ENCODE measurements at places on chromosomes 3 and 15. TPM values are rescaled to one million over a fixed set of nuclear protein-coding genes. Genes with fewer than 3 reads are reported as not detected.

DNA sequence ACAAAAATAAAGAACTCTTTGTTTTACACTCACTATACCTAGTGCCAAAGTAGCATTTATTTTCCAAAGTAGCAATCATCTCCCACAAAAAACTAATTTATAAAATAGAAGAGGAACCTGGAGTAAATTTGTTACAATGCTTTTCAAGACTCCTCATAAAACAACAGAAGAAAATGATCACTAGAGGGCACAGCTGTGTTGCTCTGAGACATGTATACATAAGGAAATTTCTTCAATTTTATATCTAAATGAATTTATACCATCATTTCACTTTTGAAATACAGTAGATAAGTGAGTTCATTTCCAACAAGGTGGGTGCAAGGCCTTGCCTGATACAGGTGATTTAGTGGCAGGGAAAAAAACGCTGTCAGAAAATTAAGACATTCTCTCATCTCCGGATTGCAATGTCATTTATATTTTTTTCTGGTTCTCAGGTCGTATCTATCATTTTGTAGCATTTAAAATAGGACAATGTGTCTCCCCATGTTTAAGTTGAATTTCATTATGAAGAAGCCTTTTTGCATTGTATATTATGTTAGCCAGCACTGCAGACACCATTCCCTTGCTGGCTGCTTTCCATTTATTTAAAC, 25.3 kb upstream of the ARHGEF26 start:
- no peaks in the 10 kb centered on the region for H3K4me1 ChIP-seq
- H3K4me3 ChIP-seq = no peak overlapping the region
- H3K27ac ChIP-seq = no peak overlapping the region
- H3K27me3 ChIP-seq = no peaks in the 10 kb centered on the region

DNA sequence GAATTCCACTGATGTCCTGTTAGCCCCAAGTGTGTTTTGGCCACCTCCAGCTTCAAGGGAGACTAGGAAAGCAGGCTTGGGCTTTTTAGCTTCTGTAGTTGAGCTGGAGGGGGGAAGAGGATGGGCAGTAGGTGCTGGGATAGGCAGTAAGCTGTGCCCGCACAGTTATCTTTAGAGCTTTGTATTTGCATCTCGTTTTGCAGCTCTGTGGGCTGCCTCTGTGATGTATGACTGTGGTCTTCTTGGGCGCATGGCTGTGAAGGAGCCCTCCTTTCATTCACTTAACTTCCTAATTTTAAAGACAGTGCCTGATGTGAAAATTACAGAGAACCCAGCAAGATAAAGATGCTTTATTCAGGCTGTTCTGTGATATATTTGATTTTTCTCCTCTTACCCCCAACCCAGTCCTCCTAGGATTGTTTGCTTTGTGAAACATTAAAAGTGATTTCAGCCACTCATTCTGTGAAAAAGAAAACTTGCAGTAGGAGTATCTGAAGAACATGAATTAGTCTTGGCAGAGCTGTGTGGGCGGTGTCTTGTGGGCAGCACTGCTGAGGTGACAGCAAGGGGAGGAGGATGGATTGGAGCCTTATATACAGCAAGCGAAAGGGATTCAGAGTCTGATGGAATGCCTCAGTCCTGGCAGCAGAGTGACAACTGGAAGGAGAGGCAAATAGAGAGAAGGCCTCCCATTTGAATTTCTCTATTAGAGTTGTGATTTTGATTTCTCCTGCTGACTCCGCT, 74.3 kb downstream of the LARS2 start:
- no peaks in the 10 kb centered on the region for H3K27me3 ChIP-seq
- DNase-seq = no peak
- peaks cover 22% of the 10 kb centered on the region for H3K4me1 ChIP-seq

- no peak overlapping the region for H3K4me3 ChIP-seq
- no peaks in the 10 kb centered on the region for H3K4me1 ChIP-seq
- DNase-seq = no peak
- no peaks in the 10 kb centered on the region for H3K27me3 ChIP-seq
- H3K27ac ChIP-seq = no peak overlapping the region
Observed at GRCh38 chr3:132966374-132966773, 71.8 kb upstream of the TMEM108 start.

DNA sequence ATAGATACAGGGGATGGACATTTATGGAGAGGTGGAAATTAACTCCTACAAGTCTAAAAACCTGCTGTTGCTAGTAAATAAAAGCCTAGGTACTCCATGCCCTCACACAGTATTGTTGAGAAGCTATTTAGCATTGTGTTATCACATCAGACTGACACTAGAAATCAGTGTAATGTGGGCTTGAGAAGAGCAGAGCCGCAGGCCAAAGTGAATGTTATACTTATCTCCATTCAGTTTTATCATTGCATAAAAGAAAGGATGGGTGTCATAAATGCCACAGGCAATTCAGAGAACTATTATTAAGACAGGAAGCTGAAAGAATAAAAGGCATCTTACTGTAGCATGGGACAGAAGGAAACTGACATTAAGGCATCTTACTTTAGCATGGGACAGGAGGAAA, 13.7 kb upstream of the ISLR start:
- H3K4me1 ChIP-seq = no peaks in the 10 kb centered on the region
- DNase-seq = no peak
- H3K4me3 ChIP-seq = no peak overlapping the region
- H3K36me3 ChIP-seq = no peaks in the 10 kb centered on the region

GRCh38 chr3:148062590-148062989, 635.1 kb upstream of the AGTR1 start:
- no peaks in the 10 kb centered on the region for H3K27me3 ChIP-seq
- H3K36me3 ChIP-seq = no peaks in the 10 kb centered on the region
- no peak overlapping the region for H3K4me3 ChIP-seq
- no peak overlapping the region for H3K27ac ChIP-seq

DNA sequence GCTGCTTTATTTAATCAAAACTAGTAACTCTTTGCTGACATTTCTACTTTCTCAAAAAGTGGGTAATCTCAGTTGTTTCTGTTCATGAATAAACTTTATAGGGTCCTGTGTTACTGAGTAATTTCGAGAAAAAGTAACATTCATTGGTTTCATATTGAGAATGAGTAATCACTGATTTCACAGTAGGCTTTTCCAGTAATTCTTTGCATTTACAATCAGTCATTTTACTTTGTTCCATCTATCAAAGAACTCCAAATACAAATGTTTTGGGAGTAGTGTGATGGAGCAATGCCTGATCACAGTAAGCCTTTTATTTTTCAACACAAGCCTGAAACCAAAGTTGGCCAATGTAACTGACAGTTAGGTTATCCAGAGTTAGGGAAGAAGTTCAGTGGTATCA, 353.6 kb downstream of the ULK4 start:
- H3K27ac ChIP-seq = no peak overlapping the region
- no peaks in the 10 kb centered on the region for H3K27me3 ChIP-seq
- H3K36me3 ChIP-seq = no peaks in the 10 kb centered on the region
- H3K4me1 ChIP-seq = no peaks in the 10 kb centered on the region

GRCh38 chr3:134231131-134231530, 19.5 kb downstream of the RYK start:
- no peak for DNase-seq
- H3K4me1 ChIP-seq = peaks cover 28% of the 10 kb centered on the region
- no peak overlapping the region for H3K4me3 ChIP-seq
- no peak overlapping the region for H3K27ac ChIP-seq

DNA sequence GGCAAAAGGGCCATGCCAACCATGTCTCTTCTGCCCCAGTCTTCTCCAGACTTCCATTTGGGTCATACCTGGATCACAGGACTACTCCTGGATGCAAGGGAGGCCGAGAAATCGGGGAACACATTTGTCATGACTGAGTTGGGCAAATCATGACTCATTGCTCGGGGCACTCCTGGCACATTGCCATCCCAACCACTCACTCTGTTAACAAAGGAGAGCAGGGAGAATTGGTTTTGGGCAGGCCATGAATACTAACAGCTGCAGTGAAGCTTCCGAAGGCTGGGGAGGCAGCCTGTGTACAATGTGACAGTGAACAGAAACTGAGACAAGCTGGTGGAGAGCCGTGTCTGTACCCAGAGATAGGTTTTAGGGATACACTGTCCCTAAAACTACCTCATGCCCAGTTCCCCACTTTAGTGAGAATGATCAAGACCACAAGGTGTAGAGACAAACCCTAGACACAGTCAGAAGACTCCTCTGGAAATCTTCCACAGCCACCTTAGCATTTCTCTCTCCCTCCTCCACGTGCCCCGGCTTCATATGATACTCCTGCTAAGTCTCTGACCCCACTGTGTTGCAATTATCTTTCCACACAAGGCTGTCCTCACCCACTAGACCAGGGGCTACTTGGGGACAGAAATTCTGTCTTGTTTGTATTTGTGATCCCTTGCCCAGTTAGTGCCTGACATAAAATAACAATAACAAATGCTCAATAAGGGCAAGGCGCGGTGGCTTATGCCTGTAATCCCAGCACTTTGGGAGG, 10.5 kb upstream of the BUB1B start:
- no peaks in the 10 kb centered on the region for H3K27me3 ChIP-seq
- H3K27ac ChIP-seq = no peak overlapping the region
- no peaks in the 10 kb centered on the region for H3K36me3 ChIP-seq
- no peaks in the 10 kb centered on the region for H3K4me1 ChIP-seq
- no peak overlapping the region for H3K4me3 ChIP-seq

DNA sequence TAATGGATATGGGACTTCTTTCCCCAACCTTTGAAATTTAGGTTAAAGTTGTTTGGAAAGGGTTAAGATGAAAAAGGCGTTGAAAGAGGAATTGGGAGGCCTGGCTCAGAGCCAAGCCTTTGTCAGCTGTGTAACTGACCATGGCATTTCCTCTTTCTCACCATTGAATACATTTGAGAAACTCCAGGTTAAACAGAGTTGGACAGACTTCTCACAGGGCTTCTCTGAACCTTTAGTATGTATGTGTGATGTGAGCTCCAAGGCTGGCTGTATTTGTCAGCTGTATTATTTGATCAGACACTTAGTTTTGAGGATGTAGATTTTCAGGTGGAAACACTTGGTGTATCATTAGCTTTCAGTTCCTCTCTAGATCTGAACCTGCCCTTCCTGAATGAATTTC, 136.4 kb upstream of the GOLGA6L4 start:
- no peaks in the 10 kb centered on the region for H3K4me1 ChIP-seq
- H3K4me3 ChIP-seq = no peak overlapping the region
- H3K27ac ChIP-seq = no peak overlapping the region
- H3K36me3 ChIP-seq = no peaks in the 10 kb centered on the region
- no peak for DNase-seq

Gene SPESP1
- total RNA-seq = 0.86 TPM

Gene PP2D1
- not detected for total RNA-seq

Gene GADL1
- not detected for total RNA-seq

Gene GOLGA6L24
- not detected for total RNA-seq

Gene POPDC2
- 2.2 TPM for total RNA-seq

Gene ANKRD63
- total RNA-seq = not detected

Gene CTNNB1
- 166 TPM for total RNA-seq

Gene GABRR3
- total RNA-seq = not detected
